Activated naive CD4-positive, alpha-beta T cell treated with anti-CD3 and anti-CD28 coated beads for 36 hours (primary cell): ENCODE measurements at places on chromosomes 2 and 18. TPM values are rescaled to one million over a fixed set of nuclear protein-coding genes. Genes with fewer than 3 reads are reported as not detected.

DNA sequence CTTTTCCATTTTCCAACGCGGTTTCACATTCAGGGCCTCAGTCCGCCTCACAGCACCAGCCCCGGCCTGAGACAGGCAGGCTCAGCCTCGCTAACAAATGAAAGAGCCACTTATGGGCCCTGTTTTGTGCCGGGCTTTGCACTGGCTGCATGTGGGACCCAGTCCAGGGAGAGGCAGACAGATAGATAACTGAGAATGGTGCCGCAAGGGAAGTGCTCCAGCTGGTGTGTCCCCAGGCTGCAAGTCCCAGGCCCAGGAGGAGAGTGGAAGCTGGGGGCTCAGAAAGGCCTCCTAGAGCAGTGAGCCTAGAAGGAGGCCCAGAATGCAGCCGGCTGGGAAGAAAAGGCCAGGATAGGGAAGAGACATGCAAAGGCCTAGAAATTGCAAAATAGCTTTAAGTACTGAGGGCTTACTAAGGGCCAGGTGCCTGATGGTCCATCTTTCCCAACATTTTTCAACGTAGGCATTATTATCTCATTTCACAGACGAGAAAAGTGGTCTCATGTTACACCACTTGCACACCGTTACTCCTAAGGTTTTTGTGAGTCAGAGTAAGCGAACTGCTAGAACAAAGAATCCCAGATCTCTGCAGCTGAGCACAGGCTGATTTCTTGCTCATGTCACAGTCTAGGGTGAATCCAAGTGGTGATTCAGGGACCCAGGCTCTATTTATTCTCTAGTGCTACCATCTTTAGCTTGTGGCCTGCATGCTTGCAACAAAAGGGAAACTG is 26.0 kb downstream of the ADRA2B start:
- no peak for DNase-seq

DNA sequence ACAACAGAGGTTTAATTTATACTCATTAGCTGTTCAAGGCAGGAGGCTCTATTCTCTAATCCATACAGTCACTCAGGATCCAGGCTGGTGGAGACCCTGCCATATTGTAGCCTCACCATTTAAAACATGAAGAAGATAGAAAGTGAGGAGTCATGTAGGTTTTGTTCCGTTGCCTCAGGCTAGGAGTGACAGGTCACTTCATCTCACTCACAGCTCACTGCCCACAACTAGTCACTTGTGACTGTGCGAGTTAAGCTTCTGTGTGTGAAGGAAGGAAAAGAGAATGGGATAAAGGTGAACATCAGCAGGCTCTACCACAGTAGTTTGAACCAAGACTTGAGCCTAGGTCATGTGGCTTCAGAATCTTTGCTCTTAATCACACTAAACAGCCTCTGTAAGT is 9.0 kb upstream of the IGFBP2 start:
- DNase-seq, result no peak

GRCh38 chr2:222423632-222424275 is 589 bp upstream of the SGPP2 start:
- DNase-seq, result peak; percentile 79

DNA sequence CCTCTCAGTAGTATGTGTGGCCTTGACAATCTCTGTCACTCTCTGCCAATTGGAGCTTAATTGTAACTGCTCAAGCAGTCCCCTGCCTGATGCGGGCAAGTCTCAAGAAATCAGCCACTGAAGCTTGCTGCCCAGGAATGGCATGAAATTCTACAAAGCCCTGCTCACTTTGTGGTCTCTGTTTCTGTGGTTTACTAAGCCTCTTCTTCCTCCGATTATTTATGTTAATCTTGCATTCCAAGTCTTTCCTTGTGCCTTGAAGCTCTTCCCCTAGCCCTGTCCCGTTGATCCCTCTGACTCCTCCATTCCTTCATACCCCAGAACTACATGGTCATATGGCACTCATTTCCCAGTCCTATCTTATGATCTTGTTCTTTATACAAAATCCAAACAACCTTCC is 489.3 kb upstream of the CHST9 start:
- DNase-seq, result no peak

DNA sequence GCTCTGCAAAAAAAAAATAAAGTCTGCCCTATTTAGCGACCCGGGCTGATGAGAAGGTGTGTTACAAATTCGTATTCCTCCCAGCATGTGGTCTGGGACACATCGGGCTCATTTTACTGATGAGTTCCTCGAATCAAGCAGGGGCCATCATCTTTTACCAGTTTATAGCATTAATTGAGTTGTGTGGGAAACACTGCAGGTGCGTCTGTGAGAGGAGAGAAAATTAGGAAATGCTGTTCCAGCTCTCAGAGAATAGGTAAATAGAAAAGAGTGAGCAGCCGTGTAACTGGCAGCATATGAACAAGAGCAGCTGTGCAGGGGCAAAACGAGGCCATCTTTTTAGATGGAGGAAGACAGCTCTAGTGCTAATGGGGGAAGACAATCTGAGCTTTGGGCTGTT is 216.7 kb downstream of the SETBP1 start:
- no peak for DNase-seq

DNA sequence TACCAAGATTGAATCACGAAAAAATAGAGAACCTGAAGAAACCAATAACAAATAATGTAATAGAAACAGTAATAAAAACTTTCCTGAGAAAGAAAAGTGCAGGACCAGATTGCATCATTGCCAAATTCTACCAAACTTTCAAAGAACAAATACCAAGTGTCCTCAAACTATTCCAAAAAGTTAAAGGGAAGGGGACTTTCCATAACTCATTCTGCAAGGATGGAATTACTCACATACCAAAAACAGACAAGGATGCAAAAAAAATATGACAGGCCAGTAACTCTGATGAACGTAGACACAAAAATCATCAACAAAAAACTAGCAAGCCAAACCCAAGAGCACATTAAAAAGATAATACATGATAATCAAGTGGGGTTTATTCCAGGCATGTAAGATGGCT is 172.3 kb upstream of the SLC35G4 start:
- no peak for DNase-seq

- no peak for DNase-seq
Observed at GRCh38 chr2:26302846-26303245, 43.1 kb upstream of the SELENOI start.

DNA sequence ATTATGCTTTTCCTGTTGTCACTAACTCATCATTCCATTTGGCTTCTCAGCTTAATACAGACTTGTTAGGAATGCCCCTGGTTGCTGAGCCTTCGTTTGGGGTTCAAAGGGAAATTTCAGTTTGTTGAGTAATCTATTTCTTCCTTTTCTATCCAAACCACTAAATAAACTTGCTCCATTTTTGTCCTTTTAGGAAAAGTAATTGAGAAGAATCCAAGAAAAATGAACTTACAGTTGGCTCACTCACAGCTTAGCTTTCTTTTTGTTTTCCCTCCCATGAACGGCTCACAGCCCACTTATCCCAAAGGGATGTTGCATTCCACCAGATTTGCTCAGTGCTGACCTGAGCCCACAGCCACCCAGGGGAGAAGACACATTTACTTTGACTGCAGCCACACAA is 73.9 kb downstream of the SOX11 start:
- DNase-seq, result no peak

DNA sequence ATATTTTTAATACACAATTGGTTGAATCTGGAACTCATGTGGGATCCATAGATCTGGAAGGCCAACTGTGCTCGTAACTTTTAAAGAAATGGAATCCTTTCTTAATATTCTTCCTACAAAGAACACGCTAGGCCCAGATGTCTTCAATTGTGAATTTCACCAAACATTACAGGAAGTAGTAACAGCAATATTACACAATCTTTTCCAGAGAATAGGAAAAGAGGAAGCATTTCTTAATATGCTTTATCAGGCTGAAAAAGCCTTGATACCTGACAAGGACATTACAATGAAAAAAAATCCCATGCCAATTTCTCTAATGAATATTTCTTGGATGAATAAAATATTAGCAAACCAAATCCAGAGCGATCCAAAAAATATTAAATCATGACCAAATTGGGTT is 80.3 kb upstream of the HAAO start:
- DNase-seq, result no peak

DNA sequence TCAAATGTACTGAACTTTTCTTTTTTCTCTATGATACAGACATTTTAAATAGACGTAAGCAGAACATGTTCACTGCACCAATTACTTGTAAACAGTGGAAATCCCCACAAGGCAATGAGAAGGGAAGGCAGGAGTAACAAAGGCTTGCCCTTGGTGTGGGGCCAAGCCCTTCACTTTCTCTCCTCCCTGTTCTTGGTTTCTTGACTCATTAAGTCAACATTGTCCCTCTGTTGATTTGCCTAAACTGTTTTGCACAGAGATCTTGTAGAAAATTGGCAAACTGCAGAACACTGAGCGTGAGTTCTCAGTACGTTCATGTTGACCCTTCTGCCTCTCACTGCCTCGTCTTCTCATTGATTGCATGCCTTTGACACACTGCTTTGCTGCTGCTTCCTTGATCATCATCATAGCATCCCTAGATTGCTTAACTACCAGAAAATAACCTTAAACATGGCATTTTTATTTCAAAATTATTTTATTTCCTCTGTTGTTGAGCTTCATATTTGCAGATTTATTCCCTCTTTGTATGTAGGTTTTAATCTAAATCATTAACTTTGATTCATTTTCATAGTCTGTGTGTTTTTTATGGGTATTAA is 257.7 kb downstream of the PTGR3 start:
- DNase-seq, result peak; percentile 47

DNA sequence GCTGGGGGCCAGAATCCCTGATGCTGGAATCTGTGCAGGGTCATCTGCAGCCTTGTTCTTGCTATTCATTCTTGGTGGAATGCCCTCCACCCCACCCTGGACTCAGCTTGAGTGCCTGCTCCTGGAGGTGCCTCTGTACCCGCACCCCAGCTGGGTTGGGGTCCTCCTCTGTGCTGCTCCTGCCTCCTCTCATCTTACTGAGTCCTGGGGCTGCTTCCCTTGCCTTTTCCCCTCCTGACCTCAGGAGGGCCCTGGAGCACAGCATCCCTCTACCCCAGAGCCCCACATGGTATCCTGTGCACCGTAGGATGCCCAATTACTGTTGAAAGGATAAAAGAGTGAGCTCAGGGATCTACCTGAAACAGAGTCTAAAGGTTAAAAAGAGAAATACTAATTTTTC is 81.6 kb downstream of the CIB4 start:
- DNase-seq, result no peak

- no peak for DNase-seq
Observed at GRCh38 chr2:126707941-126708340, 52.0 kb downstream of the GYPC start.

GRCh38 chr2:45244928-45245327 is 235.7 kb upstream of the SIX2 start:
- DNase-seq, result no peak

GRCh38 chr2:220856486-220856885 is 715.6 kb downstream of the EPHA4 start:
- DNase-seq, result no peak

DNA sequence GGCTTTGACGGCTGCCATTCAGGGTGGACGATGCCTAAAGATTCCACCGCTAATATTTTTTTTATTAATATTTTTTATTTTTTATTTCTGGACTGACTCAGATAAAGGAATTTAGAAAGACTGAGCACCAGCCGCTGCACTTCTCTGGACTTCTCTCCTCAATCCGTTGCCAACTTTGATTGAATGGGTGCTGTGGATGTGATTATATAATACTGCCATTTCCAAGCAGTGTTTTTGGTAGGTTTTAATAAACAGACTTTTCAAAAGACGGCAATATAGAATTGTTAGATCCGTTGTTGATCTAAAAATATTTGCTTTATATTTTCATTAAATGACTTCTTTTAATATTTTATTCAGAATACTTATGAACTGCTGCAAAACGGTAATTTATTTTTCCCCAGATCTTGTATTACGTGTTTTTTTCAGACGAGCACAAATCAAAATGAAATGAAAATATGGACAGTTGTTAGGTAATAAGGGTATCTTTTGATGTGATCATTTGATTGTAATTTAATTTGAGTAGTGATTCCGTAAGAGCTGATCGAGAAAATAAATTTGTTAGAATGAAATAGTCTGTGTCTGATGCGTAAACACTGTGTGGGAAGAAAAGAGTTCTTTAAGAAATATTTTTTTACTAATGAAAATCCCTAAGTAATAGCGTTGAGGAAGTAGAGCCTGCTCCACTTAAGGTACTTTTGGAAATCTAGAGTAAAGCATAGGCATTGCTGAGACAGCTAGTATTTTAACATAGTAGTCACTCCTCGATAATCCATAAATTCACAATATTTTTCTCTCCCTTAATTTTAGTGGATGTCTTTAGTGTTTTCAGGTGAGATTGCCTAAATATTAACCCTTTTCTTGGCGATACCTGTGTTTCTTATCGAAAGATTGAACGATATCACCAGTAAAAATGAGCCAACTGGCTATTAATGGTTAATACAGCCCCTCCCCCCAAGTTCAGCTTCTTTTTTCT is 4.4 kb downstream of the POU3F3 start:
- no peak for DNase-seq

DNA sequence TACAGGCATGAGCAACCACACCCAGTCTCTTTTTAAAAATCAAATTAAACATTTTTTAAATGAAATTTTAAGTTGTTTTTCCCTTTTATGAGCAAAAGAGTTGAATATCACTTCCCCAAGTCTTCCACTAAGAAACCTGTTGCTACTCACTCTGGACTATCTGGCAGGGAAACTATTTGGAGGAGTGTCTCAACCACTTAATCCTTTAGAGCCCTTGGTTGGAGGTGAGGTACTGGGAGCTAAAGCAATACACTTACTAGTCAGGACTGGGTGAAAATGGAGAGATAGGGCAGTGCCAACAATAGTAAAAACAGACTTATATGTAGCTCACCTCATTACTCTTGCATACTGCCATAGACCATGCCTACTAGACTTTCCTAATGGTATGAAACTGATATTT is 135.5 kb downstream of the RND3 start:
- DNase-seq, result no peak

GRCh38 chr18:9803698-9804516 is 81.9 kb upstream of the TXNDC2 start:
- no peak for DNase-seq

DNA sequence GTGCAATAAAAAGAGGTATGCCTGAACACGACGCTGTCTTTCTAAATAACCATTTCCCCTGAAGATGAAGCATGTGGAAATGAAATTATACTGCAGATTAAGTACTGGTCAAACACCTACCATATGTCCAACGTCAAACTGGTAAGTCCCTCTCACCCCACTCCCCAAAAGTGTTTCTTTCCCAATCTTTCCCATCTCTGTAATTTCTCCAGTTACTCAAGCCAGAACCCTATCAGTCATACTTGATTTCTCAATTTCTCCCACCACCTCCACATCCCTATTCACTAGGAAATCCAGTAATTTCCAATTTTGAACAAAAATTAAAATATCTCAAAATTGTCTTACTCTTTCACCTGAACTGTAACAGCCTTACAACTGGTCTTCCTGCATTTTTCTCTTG is 29.2 kb downstream of the HDHD2 start:
- DNase-seq, result no peak

KCTD1 gene
- 1.7 TPM for total RNA-seq

NT5DC4 gene
- not detected for total RNA-seq

RIT2 gene
- total RNA-seq, result not detected

ANKRD44 gene
- 87.8 TPM for total RNA-seq

CAPN14 gene
- 1.1 TPM for total RNA-seq

SP110 gene
- 85.3 TPM for total RNA-seq

GCG gene
- total RNA-seq, result not detected

STAT1 gene
- 402 TPM for total RNA-seq
